ENCODE measurements at places on chromosomes 3 and 15. TPM values are rescaled to one million over a fixed set of nuclear protein-coding genes. Genes with fewer than 3 reads are reported as not detected.

DNA sequence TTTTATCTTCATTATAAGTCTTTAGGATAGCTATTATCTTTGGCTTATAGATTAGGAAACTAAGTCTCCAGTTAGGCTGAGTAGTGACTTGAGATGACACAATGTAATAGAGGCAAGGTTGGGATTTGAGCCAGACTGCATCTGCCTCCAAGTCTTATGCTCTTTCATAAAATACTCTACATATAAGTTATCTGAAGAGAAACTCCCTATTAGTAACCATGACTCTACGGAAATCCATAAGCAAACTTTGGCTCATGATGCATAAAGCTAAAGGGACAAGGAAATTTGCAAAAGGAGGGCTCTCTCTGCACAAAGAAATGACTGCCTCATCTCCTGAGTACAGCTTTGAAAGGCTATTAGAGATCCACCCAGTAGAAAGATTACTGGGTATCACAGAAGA lies 77.6 kb upstream of the FRMD4B start:
- no peak for DNase-seq

Gene C3orf49
- total RNA-seq: not detected

- no peak for DNase-seq
Observed at GRCh38 chr3:58963928-58964503, 85.8 kb downstream of the CFAP20DC start.

DNA sequence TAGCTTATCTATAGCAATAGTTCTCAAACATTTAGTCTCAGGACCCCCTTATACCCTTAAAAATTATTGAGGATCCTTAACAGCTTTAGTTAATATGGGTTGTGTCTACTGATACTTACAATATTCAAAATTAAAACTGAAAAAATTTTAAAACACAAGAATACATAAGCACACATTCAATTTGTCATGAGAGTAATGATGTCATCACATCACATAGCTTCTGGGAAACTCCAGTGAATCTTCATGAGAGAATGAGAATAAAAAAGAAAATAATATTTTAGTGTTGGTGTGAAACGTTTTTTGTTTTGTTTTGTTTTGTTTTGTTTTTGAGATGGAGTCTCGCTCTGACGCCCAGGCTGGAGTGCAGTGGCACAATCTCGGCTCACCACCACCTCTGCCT lies 25.2 kb upstream of the ACP3 start:
- no peak for DNase-seq

Gene TMEM207
- not detected for total RNA-seq
